ENCODE measurements at places on chromosomes 6 and 20.

GRCh38 chr6:82555801-82556200 is 192.2 kb downstream of the TPBG start:
- DNase-seq: no peak

- no peak for DNase-seq
Observed at GRCh38 chr20:41175201-41175651, 37.9 kb downstream of the PLCG1 start.

DNA sequence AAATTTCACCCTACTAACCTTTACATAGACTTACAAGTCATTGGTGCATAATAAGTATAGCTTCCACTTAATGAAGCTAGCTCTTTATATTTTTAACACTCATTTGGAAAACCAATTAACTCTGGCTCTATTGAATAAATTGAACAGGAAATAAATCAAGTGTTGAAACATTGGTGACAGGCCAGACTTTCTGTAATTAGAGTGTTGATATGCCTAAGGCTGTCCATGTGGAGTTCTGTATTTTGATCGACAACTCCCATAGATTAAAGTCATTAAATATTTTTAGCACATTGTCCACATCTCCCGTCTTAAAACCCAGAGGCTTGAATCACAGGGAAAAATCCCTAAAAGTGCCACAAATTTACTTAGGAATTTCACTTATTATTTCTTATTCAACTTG is 468.3 kb downstream of the KHDRBS2 start:
- no peak for DNase-seq

DNA sequence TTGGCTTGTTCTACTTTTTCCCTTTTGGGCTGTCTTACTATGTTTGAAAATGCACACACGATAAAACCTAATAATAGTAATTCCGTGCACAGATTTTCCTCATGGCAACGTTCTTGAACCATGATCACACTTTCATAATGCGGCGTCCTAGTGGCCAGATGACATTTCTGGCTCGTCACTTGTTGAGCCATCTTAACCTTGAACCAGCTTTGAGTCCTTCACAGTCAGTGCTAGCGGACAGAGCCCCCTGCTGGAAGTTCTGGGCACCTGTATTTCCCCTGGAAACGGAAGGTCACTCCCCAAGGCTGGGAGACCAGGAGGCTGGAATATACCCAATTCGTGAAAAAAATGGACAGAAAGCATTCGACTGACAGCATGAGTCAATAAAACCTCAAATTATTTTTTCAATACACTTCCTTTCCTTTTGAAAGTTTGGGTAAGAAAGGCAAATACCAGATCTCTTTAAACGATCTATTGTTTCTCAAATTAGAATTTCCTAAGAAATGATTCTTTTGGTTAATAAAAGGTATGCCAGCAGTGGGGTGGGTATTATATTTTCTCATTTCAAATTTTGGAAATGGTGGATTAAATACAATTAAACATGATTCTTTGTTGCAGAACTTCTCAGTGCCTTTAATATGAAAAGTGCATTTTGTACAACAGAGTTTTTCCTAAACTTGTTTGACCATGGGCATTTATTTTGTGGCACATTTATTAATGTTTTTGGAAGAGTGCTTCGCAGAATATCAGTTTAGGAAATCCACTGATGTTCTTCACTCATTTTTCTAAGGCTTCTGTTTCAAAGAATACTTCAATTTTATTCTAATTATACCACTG is 542.3 kb downstream of the QKI start:
- peak; percentile 60 for DNase-seq

DNA sequence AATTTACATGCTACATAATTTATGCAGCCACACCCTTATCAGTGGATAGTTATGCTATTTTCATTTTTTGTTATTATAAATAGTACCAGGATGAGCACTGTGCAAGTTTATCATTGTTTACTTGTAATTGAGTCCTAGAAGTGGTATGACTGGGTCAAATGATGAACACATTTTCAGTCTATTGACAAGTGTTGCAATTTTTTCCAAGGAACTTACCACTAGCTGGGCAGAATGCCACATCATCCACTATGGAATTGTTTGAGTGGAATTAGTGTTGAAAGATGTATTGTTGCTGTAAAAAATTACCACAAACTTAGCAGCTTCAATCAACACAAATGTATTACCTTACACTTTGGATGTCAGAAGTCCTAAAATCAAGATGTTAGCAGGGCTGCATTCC is 38.1 kb upstream of the OPN5 start:
- no peak for DNase-seq

DNA sequence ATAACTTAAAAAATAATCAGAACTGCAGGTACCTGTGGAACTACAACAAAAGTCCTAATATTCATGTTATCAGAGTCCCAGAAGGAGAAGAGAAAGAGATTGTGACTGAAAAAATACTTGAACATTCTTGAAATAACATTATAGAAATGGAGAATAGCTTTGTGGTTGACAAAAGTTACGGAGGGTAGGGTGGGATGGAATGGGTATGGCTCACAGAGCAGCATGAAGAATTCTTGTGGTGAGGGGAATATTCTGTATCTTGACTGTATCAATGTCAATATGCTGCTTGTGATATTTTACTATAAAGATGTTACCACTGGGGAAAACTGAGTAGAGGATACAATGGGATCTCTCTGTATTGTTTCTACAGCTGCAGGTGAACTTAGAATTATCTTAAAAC is 122.5 kb downstream of the DST start:
- DNase-seq: no peak

DNA sequence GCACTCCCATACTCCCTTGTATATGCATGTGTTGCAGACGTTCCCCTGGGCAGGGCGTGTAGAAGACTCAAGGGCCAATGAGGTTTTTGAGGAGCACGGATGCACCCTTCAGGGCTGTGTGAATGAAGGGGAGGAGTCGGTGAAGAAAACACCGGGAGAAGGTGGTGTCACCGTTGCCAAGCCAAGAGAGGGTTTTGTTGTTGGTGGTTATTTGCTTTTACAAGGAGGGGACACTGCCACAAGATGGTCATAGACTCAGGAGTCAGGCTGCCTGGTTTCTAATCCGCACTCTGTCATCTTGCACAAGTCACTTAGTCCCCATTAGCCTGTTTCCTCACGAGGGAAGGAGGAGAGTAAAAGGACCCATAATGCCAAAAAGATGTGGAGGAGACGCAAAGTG is 124.0 kb downstream of the PXDC1 start:
- no peak for DNase-seq

DNA sequence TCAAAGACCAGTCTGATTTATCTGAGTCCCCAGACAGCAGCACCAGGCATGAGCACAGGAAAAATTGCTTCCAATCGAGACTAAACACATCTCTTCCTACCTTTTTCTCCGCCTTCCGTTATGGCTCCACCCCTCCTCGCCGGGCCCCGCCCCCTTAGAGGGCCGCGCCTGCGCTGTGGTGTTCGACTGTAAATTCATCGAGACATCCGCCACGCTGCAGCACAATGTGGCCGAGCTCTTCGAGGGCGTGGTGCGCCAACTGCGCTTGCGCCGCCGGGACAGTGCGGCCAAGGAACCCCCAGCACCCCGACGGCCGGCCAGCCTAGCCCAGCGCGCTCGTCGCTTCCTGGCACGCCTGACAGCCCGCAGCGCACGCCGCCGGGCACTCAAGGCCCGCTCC is 8.9 kb downstream of the REM1 start:
- no peak for DNase-seq

GRCh38 chr6:167751579-167752115 is 75.1 kb upstream of the AFDN start:
- no peak for DNase-seq

DNA sequence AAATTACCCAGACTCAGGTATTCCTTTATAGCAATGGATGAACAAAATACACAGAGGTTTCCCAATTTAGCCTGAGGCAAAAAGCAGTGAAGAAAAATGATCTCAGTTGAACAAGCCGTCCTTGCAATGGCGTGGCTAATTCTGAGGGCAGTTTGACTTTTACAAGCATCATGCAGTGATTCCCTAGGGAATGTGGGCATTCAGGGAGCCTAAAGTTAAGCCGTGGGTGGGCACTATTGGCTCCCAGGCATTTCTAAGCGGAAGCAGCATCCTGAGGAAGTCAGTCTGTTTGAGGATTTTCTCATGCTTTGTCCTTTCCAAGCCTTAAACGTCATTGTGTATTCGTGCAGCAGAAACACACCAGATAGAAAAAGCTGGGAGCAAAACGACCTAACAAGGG is 133.9 kb downstream of the MYLK4 start:
- DNase-seq: no peak

GRCh38 chr6:168374541-168375071 is 55.0 kb upstream of the DACT2 start:
- DNase-seq: no peak

GRCh38 chr6:83472767-83473166 is 39.6 kb upstream of the PRSS35 start:
- no peak for DNase-seq

- no peak for DNase-seq
Observed at GRCh38 chr6:140542863-140543262, 1168.4 kb upstream of the CITED2 start.

DNA sequence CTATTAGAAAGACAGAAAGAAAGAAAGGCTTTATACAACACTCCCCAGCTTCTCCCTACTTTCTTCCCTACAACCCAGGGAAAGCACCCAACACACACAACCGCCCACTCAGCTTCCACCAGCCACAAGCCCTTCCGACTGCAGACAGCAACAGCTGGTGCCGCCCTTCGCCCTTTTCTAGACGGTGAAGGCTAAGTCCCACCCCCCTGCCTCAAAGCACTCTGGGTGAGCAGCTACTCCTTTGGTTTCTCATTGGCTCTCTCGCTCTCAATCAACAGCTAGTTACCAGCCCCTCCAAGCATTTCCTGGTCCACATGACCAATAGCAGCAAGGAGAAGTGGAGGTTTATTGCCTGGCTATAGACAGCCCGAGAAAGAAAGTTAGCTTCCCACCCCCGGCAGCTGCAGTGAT is 230.1 kb upstream of the MOCS1 start:
- no peak for DNase-seq

DNA sequence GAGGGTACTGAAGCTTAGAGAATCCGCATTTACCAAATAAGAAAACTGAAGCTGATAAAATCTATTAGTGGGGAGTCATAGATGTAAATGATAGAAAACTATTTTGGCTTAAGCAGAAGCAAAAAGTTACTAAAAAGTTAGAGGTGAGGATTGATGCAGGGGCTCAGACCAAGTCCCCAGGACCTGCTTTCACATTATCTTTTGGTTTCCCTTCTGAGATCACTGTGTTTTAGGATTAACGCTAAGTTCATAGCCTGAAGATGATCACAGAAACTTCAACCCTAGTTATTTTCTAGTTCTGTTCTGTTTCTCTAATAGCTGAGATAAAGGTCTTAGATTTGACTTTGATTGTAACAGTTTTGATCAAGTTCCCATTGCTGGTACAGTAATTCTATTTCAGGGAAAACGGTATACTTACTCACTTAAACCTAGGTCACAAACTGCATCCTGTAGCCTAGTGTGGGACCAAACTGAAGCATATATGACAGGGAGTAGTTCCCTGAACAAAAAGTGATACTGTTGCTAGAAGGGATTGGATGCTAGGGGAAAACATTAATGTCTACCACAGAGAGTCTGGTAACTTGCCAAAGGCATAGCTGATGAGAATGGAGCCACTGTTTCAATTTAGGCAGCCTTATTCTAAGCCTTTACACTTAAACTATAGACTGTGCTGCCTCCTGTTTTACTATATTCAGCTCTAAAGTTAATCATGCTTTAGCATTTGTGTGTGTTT is 13.1 kb downstream of the CYB5R4 start:
- no peak for DNase-seq

- no peak for DNase-seq
Observed at GRCh38 chr6:134477991-134478635, 160.2 kb upstream of the SGK1 start.

GRCh38 chr6:12392490-12392889 is 102.3 kb downstream of the EDN1 start:
- no peak for DNase-seq

DNA sequence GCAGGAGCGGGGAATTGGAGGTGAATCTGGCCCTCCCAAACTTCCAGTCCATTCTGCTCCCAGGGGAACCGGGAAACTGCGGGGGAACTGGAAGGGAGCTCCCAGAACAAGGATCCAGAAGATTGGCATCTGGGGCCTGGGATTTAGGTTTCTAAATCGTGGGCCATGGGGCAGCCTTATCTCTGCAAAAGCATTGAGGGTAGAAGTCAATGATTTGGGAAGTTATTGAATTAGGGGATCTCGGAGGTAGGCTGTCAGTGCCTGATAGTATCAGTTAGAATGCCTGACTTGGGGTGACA is 45.1 kb downstream of the HNF4A start:
- DNase-seq: no peak

- no peak for DNase-seq
Observed at GRCh38 chr20:3987296-3987695, 28.1 kb downstream of the RNF24 start.

- DNase-seq: no peak
Observed at GRCh38 chr6:99146711-99147110, 199.0 kb upstream of the FBXL4 start.

DNA sequence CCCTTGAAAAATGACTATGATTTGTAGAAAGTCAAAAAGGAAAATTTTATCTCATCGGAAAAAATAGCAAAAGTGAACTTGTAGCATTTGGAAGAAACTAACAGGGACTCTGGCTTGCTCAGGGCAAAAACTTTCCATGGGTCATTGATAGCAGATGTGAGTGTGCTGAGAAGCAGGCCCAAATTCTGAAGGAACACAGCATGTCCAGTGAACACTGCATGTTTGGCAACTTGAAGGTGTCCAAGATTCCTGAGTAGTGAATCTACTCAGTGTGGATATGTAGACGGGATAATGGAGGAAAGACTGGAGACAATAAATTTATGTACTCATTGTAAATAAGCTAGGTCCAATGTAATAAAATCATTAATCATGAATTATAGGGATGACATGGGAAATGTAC is 8.2 kb downstream of the SLC17A2 start:
- DNase-seq: no peak

DNA sequence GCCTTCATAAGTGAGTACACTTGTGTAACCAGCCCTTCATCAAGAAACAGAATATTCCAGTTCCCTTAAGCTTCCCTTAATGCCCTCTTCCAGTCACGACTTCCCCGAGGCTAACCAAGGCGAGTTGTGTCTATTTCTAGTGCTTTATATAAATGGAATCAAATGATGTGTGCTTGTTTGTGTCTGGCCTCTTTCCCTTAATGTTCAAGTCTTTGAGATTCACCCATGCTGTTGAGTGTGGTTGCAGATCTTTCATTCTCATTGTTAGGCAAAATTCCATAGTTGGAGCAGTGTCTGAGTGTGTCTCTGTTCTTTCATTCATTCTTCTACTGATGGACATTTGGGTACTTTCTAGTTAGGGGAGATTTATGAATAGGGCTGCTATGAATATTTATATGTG is 135.0 kb downstream of the CEBPB start:
- DNase-seq: no peak

GRCh38 chr6:69416776-69417175 is 380.0 kb downstream of the LMBRD1 start:
- DNase-seq: no peak

DNA sequence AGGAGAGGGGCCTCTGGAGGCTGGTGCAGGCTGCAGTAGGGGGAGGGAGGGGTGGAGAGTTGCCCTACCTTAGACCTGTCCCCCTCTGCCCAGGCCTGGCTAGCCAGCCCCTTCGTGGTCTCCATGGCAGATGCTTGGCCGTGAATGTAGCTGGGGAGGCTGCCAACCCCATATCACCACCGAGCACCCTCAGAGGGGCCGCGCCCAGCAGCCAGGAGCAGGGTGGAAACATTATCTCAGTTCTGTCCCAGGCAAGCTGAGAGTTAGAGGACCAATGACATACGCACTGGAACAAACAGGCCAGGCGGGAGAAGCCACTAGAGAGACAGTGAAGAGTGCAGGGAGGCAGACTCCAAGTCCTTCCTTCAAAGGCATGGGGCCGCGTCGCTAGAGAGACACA is 66.5 kb downstream of the LRFN2 start:
- DNase-seq: no peak

GRCh38 chr6:27502508-27503435 is 29.9 kb upstream of the ZNF184 start:
- DNase-seq: peak; percentile 35

Measured in memory B cell (primary cell).